Dorsolateral prefrontal cortex (tissue), 122 donors: ENCODE measurements at places on chromosomes 16 and 17. TPM values are rescaled to one million over a fixed set of nuclear protein-coding genes. Genes with fewer than 3 reads are reported as not detected.

GRCh38 chr16:86508028-86508946 is 2.0 kb upstream of the FOXF1 start:
- no peak for DNase-seq

The NDUFAF8 gene
- 28.3 TPM for total RNA-seq

DNA sequence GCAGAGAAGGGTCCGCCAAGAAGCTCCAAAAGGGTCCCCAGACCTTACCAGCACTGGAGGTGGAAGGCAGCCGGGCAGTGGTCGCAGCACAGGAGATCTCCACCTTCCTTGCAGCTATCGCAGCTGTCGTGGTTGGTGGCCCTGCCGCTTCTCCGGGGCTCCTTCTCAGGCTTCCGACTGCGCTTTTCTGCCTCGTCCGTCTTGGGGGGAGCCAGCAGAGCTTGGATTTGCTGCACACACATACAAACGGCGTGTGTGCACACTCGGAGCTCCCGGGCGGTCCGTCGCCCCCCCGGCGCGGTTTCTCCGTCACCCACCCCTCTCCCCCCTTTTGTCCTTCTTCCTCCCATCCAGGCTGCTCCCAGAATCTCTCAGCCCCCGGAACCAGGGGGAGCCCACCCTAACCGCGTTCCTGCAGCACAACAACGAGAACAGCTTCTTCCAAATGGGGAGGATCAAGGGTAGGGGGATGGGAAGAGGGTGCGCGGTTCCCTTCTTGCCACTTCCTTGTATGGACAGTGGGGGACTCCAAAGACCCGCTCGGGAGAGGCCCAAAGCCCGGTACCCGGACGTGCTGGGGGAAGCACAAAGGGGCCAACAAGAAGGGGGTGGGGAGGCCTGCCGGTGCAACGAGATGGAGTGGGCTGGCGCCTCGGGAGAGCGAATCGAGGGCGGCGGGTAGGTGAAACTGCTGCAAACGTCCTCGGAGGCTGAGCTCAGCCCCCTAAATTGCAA is 1.1 kb downstream of the PHF12 start:
- peak; percentile 64 for DNase-seq

The SDK2 gene
- total RNA-seq = 9.4 TPM

The RGS11 gene
- 53.5 TPM for total RNA-seq

The TBX21 gene
- total RNA-seq = not detected

- DNase-seq = no peak
Measured at GRCh38 chr17:74028354-74029116, 174.9 kb upstream of the RPL38 start.

- no peak for DNase-seq
Measured at GRCh38 chr16:26051063-26051462, 359.3 kb downstream of the HS3ST4 start.

DNA sequence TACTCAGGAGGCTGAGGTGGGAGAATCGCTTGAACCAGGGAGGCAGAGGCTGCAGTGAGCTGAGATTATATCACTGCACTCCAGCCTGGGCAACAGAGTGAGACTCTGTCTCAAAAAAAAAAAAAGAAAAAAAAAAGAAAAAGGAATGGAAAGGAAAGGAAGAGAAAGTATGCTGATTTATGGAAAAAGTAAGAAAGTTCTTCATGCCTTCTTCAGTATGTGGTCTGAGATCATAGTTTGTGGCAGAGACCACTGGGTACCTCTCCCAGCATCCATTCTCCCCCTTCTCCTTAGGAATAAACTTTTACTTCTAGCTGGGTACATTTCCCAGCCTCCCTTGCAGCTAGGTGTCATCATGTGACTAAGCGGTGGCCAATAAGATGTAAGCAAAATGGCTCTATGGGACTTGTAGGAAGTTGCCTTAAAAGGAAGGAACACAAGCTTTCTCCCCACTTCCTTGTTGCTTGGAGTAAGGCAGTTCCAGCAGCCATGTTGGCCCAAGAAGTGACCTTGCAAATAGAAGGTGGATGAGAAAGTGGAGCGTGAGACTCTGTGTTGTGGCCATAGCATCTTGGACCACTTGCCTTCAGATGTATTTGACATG is 26.1 kb upstream of the XPO6 start:
- DNase-seq = no peak

GRCh38 chr17:1011760-1012735 is 15.1 kb downstream of the TIMM22 start:
- DNase-seq = no peak

GRCh38 chr17:47731396-47731795 is 1.6 kb upstream of the TBX21 start:
- DNase-seq = no peak
